Fibroblast of the aortic adventitia (primary cell): ENCODE measurements at places on chromosomes 2 and 18. TPM values are rescaled to one million over a fixed set of nuclear protein-coding genes. Genes with fewer than 3 reads are reported as not detected.
A peak's percentile ranks its signal among the peaks of the same experiment; 100 is the strongest.

GRCh38 chr2:98583276-98583675 lies 25.0 kb downstream of the COA5 start:
- no peak for DNase-seq

GRCh38 chr18:10402871-10403559 lies 51.4 kb upstream of the APCDD1 start:
- DNase-seq, result no peak

DNA sequence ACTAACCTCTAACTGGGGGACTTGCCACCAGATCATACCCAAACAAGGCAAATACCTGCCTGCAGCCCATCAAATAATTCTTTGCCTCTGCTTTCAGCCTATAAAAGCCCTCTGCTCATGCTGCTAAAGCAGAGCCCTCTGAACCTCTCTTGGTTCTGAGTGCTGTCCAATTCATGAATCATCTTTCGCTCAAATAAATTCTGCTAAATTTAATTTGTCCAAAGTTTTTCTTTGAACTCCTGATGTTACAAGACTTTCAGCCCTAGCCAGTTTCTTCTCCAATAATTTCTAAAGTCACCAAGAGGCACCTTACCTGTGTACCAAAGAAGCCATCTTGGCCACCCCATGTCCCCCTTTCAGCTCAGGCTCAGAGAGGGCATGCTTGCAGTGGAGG lies 72.0 kb downstream of the MRO start:
- no peak for DNase-seq

DNA sequence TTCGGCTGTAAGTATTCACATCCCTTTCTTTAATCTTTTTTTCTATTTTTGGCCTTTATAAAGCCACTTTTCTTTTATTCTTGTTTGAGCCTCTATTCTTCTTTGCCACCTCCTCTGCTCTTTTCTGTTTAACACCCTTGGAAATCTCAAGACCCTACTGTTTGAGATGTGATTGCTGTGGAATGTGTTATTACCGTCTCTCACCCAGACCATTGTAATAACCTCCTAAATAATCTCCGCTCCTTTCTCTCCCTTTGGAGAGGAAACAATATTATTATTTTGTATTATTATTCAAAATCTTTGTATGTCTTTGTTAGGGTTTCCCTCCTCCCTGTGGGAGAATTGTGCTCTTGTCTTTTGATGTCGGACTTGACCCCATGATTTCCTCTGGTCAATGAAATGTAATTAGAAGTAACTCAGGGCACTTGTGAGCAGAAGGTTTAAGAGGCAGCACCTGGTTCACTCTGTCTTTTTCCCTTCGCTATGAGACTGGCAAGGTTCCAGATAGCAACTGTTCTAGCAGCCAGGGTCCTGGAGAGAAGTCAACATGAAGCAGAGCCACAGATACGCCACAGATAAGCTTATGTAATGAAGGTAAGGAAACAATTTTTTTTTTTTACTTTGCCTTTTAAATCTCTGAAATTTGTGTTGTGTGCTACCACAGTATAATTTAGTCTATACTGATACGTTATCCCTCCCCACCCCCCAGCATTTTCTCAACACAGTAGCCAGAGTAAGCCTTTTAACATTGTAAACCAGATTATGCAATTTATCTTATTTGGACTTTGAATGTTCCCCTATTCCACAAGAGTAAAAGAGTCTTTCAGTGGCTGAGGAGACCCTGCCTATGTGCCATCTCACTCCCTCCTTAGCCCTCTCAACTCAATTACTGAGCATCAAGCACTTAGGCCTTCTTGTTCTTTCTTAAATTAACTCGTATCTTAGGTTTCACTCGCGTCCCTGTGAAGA lies 601.2 kb upstream of the ZNF804A start:
- no peak for DNase-seq

- no peak for DNase-seq
Measured at GRCh38 chr2:196845371-196845770, 36.2 kb upstream of the C2orf66 start.

DNA sequence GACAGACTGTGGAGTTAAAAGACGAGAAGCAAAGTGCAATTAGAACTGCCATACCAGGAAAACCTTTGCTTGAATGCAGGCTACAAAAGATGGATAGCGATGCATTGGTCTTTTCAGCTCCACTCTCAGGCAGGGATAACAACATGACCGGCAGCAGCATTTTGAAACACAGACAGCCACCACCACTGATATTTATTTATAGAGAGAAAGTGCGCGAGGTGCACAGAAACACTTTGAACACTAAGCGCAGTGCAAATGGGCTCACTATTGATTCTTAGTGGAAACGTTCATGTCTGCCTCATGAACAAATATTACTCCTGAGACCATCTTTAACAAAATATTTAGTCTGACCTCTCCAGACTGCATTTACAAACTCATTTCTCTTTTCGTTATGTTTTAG lies 32.9 kb downstream of the CAVIN2 start:
- DNase-seq, result no peak

DNA sequence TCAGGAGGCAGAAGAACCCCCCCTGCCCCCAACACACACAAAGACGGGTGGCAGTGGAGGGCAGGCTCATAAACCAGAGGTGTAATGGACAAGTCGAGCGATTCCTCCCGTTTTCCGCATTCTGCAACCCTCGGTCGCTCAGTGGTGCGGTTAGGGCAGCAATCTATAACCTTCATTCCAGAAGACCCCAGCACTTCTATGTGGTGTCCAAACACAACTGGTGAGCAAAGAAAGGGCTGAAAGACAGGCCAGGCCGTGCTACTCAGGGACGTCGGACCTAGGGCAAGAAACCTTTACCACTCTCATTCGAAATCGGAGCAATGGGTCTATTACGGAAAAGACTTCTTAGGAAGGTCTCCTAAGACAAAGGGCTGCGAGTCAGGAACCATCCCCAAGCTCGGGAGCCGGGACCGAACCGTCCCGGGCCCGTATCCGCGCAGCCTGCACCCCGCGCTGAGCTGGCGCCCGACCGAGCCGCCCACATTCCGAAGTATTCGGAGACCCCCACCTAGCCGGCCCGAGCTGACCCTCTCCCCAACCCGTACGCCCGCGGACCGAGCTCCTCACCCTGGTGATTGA lies 568 bp downstream of the ARL5A start:
- DNase-seq, result peak; percentile 32

GRCh38 chr2:126300348-126300747 lies 355.6 kb upstream of the GYPC start:
- no peak for DNase-seq

DNA sequence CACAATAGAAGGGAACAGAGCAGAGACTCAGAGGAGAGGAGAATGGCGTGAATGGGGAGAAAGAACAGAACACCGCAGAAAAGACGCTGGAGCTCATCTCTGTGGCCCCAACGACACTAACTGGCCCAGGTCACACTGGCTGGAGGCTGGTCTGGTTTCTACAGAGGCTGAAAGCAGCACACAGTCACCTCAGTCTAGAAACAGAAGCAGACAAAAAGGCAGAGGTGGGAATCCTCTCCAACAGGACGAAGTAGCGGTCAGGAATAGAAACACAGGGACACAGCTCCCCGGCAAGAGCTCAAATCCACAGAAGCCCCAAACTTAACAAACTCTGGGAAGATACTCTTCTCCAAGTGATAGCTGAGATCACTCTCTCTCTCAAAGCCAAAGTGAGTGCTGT lies 9.2 kb downstream of the SLC66A2 start:
- DNase-seq, result no peak

- DNase-seq, result peak; percentile 40
Measured at GRCh38 chr2:182594286-182594685, 121.8 kb upstream of the DNAJC10 start.

DNA sequence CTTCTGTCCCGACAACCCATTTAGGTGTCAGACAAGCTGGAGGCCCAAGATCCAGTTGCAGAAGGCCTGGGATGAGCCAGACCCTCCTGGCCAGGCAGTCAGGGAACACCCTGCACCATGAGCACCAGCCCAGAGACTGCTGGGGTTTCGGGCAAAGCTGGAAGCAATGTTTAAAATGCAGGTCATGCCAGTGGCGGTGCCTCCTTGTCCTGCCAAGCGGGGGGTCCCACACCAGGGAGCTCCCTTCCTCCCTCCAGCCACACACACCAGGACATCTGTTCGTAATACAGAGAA lies 230.2 kb downstream of the ATAD2B start:
- no peak for DNase-seq

- no peak for DNase-seq
Measured at GRCh38 chr2:26527726-26528585, 50.0 kb upstream of the OTOF start.

- no peak for DNase-seq
Measured at GRCh38 chr18:13676471-13676870, 49.9 kb downstream of the FAM210A start.

DNA sequence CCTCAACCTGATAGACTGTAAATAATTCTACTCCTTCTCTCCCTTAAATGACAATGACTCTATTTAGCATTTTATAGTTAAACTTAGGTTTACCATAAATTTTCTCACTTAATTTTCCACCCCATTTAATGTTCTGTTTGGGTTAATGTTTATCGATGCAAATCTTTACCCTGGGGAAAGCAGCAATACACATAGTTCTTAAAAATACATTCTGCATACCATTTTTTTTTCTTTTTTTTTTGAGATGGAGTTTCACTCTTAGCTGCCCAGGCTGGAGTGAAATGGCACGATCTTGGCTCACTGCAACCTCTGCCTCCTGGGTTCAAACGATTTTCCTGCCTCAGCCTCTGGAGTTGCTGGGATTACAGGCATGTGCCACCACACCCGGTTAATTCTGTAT lies 14.0 kb downstream of the STAM2 start:
- DNase-seq, result no peak

- peak; percentile 37 for DNase-seq
Measured at GRCh38 chr2:9844576-9844975, 1.3 kb downstream of the TAF1B start.

DNA sequence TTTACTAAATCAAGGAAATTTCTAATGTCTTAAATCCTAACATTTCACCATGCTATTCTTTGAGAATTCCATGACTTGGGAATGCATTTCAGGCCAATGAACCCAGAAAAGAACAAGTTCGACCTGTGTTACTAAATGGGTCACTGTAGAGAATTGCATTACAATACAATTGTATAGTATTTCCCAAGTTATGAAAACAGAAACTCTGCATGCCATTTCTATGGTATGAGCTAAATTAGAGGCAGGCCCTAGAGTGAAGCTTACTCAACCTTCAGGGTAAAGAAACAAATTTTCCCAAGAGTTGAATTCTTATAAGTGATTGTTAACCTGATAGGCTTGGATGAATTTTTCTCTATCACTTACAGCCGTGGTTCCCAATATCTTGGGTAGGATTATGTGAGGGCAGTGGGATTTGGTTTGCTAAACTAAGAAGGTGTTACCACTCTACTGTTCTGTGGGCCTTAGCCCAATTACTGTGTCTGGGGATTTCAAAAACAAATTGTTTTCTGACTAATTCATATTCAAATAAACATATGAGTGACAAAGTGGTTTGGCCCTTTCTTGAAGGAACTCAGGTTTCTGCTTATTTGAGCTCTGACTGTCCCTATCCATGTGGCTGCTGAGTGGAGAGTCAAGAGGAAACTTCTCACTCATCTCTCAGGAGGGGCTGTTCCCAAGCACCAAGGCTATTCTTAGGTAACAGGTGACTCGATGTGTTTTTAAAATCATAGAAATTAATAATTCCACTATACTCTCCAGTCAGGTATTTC lies 11.2 kb upstream of the SERPINB7 start:
- DNase-seq, result peak; percentile 24

- DNase-seq, result peak; percentile 52
Measured at GRCh38 chr2:64593035-64593655, 60.6 kb downstream of the SERTAD2 start.

GRCh38 chr2:21544392-21544791 lies 420.6 kb downstream of the TDRD15 start:
- no peak for DNase-seq

DNA sequence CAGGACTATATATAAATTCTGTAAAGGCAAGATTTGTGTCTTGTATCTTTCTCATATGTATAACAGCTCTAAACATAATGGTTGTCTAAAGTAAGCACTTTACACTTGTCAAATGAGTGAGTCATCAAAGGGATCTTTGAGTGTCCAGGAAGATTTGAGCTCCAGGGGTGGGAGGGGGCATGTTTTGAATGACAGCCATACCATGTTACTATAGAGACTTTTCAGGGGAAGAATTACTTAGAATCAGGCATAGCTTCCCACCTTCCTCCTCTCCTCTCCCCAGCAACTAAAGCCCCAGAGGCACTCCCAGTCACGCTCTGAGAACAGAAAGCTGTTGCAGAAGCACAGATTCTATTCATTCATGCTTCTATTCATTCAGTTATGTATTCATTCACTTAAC lies 65.8 kb upstream of the ALK start:
- no peak for DNase-seq

The DNAH6 gene
- under 0.01 and 0.49 TPM in 2 replicates for total RNA-seq

The EVX2 gene
- not detected in 2 replicates for total RNA-seq

The TIGD1 gene
- 3.3 and 7.8 TPM in 2 replicates for total RNA-seq

The ACMSD gene
- total RNA-seq, result not detected in 2 replicates

The UGT1A4 gene
- not detected in 2 replicates for total RNA-seq

The SPP2 gene
- 0.36 TPM in 1 of 2 replicates, not detected in the other for total RNA-seq

The PRKD3 gene
- total RNA-seq, result 55.8 and 77.9 TPM in 2 replicates

The AQP12A gene
- total RNA-seq, result not detected in 2 replicates

The TMEM37 gene
- total RNA-seq, result not detected in 2 replicates

The LRRC30 gene
- total RNA-seq, result not detected in 2 replicates

The HOXD8 gene
- 0.45 and 0.49 TPM in 2 replicates for total RNA-seq

The FTCDNL1 gene
- total RNA-seq, result 1.5 TPM in 1 of 2 replicates, not detected in the other

The HOXD4 gene
- 1.1 TPM in 1 of 2 replicates, not detected in the other for total RNA-seq

The ZNF532 gene
- total RNA-seq, result 17.3 and 42.6 TPM in 2 replicates
